ENCODE measurements at places on chromosomes 16 and 17. TPM values are rescaled to one million over a fixed set of nuclear protein-coding genes. Genes with fewer than 3 reads are reported as not detected.

DNA sequence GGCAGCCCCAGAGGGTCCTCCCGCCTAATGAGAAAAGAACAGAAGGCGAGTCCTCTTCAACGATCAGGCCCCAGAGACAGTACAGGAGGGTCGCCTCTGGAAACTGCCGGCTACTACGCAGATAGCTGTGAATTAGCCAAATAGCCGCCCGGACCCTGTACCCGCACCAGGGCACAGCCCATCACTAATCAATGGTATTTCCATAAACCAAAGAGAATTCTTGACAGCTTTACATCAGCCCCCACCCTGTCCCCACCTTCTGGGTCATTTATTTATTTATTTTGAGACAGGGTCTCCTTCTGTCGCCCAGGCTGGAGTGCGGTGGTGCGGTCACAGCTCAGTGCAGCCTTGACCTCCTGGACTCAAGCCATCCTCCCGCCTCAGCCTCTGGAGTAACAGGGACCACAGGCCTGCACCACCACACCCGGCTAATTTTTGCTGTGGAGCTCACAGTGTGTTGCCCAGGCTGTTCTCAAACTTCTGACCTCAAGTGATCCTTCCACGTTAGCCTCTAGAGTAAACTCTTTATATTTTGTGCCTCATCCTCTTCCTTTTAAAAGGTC is 805 bp upstream of the CLCN7 start:
- DNase-seq: no peak

DNA sequence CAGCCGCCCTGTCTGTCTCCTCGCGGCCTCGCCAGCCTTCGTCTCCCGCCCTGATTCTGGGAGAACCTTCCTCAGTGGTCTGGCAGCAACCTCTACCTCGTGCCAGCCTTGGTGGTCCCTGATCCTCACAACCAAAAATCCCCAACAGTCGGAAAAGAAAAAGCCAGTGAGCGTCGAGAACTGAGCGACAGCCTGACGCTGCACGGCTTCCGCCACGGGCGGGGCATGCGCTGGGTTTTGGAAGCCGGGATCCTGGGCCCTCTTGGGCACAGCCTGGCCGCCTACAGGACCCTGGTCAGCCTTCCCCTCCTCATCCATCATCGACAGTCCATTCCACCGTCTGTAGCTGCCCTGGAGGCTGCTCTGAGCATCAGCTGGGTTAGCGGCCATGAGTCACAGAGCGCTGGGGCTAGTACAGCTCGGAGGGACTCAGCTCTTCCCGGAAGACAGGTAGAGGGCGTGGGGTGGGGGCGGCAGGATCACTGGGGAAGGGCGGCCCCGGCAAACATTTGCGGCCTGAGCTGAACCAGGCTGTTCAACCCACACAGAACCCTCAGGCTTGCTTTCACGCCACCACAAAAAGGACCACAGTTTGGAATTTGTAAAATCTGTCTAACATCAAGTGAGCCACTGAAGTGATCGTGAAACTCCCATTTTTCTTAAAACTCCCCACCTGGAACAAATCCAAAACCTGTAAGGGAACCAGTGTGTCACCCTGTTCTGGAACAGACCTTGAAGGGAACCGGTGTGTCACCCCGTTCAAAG is 55.4 kb upstream of the DOC2B start:
- no peak for DNase-seq

- no peak for DNase-seq
These were observed 26.8 kb upstream of the AXIN2 start for GRCh38 chr17:65588181-65588808.

DNA sequence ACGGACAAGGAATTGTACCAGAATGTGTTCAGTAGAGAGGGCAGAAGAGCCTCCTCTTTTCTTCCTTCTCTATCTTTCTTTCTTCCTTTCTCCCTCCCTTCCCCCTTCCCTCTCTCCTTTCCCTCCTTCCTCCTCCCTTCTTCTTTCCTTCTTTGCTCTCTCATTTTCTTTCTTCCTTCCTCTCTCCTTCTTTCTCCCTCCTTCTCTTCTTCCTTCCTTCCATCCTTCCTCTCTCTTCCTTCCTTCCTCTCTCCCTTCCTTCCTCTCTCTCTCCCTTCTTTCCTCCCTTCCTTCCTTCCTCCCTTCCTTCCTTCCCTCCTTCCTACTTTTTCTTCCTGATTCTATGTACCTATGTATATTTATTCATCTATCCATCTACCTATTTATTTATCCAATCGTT is 59.7 kb upstream of the SDK2 start:
- no peak for DNase-seq

- DNase-seq: no peak
These were observed 49.5 kb downstream of the ZNF423 start for GRCh38 chr16:49806446-49806845.

The TBC1D3E gene
- 0.26 TPM for total RNA-seq

The PLXDC1 gene
- 12.7 TPM for total RNA-seq

The MILR1 gene
- 5.7 TPM for total RNA-seq

All from urinary bladder (tissue), 4 donors.